ENCODE measurements at places on chromosomes 3 and 15.

DNA sequence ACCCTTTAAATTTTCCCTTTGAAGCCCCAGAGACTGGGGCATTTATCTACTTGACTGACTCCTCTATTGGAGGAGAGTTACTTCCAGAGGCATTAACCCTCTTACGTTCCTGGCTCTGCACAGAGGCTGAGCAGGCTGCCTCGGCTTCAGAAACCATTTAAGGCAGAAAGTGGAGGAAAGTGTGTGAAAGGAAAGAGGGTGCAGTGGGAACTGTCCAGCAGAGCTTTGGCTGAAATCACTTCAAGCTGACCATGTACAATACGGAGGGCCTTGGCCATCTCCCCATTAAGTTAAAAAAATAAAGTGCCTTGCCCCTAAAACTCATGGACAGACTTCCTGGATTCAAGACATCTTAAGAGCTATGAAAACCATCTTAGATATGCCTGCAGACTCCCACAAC lies 238.7 kb downstream of the SV2B start:
- H3K4me3 ChIP-seq, result no peak overlapping the region
- no peaks in the 10 kb centered on the region for H3K4me1 ChIP-seq
- no peak overlapping the region for H3K27ac ChIP-seq
- H3K27me3 ChIP-seq, result peaks cover 14% of the 10 kb centered on the region
- no peak for DNase-seq
- H3K36me3 ChIP-seq, result no peaks in the 10 kb centered on the region

DNA sequence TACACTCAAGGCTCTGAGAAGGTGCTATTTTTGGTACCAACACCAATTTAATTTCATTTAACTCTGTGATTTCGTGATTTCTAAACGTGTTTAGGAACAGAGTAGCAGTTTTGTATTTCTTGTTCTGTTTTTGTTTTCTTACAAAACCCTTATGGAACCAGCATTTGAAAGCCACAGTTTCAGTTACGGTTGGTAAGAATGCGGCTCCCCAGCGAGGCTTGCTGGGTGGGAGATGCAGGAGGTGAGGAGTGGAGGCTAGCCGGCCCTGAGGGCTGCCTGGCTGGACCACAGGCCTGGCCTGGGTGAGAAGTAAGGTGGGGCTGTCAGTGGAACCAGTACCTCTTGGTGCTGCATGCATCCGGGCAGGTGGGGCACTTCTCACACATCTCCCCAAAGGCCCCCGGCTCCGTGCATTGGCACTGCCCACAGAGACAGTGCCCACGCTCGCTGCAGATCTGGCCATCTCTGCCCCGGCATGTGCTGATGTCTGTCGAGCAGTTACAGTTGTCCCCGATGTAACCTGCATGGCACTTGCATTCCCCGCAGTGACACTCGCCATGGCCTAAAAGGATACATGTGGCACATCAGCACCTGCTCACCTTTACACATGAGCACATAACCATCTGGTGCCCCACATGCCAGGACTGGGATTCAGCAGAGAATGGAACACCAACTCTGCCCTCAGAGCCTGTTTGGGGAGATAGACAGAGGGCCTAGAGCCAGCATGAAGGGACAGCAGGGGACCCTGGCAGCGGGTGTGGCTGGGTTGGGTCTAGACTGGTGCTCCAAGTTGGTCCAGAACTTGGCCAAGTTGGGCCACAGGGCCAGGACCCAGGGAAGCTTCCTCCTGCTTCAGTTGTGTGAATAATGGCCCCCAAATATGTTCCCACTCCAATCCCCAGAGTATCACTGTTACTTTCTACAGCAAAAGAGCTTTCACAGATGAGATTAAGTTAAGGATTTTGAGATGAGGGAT lies 43.4 kb downstream of the UMPS start:
- peaks cover 36% of the 10 kb centered on the region for H3K4me1 ChIP-seq
- no peaks in the 10 kb centered on the region for H3K27me3 ChIP-seq
- no peak for DNase-seq
- H3K27ac ChIP-seq, result peak overlapping the region; percentile 66
- no peak overlapping the region for H3K4me3 ChIP-seq

- H3K4me3 ChIP-seq, result no peak overlapping the region
- no peaks in the 10 kb centered on the region for H3K4me1 ChIP-seq
- no peak for DNase-seq
- H3K36me3 ChIP-seq, result no peaks in the 10 kb centered on the region
Measured at GRCh38 chr3:126052196-126053058, 31.5 kb downstream of the SLC41A3 start.

DNA sequence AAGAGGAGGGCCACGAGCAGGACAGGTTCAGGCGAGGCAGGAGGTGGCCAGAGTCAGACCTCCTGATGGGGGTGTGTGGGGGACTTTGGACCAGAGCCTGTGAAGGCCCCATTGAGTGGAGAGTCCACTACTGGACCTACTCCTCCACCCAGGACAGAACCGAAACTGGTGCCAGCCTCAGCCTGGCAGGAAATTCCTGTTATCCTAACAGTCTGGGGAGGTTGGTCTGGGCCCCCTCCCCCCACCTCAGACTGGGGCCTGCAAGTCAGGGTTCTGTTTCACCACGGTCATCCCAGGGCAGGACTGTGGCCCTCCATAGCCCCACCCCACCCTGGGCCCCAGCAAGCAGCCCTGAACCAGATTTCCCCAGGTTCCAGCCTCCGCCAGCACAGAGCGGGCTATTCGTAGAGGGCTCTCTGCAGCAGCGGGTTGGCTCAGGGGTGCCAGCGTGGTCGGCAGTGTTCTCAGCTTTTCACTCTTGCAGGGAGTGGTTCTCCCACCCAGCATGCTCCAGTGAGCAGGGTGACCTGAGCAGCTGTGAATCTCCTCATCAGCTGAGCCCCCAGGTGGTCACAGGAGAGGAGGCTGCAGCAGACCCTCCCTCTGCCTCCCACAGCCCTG lies 217.3 kb downstream of the TBC1D2B start:
- peaks cover 19% of the 10 kb centered on the region for H3K27me3 ChIP-seq
- no peaks in the 10 kb centered on the region for H3K36me3 ChIP-seq
- no peak overlapping the region for H3K27ac ChIP-seq
- H3K4me1 ChIP-seq, result peaks cover 18% of the 10 kb centered on the region

- H3K27ac ChIP-seq, result peak within 1 kb of the TSS; percentile 71
- H3K27me3 ChIP-seq, result peaks cover 3% of the 10 kb centered on the region
- H3K4me1 ChIP-seq, result peaks cover 4% of the 10 kb centered on the region
- H3K4me3 ChIP-seq, result peak within 1 kb of the TSS; percentile 93
- DNase-seq, result peak; percentile 90
Measured at GRCh38 chr3:185498503-185499396, at the start of gene TMEM41A. TMEM41A (minus strand) TSS chr3:185499035; CDS start chr3:185498961, 74 bp downstream.

- peaks cover 4% of the 10 kb centered on the region for H3K4me1 ChIP-seq
- H3K4me3 ChIP-seq, result no peak overlapping the region
- H3K27me3 ChIP-seq, result no peaks in the 10 kb centered on the region
- no peaks in the 10 kb centered on the region for H3K36me3 ChIP-seq
Measured at GRCh38 chr3:134860141-134860540, 65.1 kb downstream of the EPHB1 start.

DNA sequence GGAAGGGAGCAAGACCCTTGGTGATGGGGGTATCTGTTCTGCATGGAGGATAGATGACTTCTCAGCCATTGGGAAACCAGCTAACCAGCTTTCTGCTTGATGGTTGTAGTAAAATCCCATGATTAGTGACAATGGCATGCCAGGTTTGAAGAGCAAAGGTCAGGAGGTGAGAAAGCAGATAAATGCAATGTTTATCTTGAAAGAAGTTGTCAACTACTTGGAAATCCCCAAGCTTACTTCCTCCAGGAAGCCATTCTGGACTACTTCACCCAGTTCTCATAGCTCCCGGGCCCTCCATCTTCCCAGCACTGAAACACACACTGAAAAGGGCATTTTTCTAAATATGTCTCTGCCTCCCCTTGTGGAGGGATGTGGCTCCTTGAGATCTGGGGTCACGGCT lies 51.3 kb downstream of the SMAD3 start:
- no peak overlapping the region for H3K27ac ChIP-seq
- H3K36me3 ChIP-seq, result peaks cover 3% of the 10 kb centered on the region
- H3K27me3 ChIP-seq, result no peaks in the 10 kb centered on the region
- DNase-seq, result peak; percentile 67
- no peak overlapping the region for H3K4me3 ChIP-seq
- peaks cover 17% of the 10 kb centered on the region for H3K4me1 ChIP-seq

DNA sequence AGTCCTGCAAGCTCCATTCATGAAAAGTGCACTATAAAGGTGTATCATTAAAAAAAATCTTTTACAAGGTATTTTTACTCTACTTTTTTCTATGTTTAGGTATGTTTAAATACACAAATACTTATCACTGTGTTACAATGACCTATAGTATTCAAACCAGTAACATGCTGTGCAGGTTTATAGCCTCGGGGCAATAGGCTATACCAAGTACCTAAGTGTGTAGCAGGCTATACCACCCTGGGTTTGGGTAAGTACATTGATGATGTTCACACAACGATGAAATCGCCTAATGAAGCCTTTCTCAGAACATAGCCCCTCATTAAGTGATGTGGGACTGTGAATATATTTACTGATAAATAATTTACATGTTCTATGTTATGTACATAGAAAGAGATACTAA lies 104.6 kb downstream of the ATP1B3 start:
- peaks cover 6% of the 10 kb centered on the region for H3K36me3 ChIP-seq
- H3K27ac ChIP-seq, result no peak overlapping the region
- no peaks in the 10 kb centered on the region for H3K27me3 ChIP-seq
- no peak for DNase-seq

DNA sequence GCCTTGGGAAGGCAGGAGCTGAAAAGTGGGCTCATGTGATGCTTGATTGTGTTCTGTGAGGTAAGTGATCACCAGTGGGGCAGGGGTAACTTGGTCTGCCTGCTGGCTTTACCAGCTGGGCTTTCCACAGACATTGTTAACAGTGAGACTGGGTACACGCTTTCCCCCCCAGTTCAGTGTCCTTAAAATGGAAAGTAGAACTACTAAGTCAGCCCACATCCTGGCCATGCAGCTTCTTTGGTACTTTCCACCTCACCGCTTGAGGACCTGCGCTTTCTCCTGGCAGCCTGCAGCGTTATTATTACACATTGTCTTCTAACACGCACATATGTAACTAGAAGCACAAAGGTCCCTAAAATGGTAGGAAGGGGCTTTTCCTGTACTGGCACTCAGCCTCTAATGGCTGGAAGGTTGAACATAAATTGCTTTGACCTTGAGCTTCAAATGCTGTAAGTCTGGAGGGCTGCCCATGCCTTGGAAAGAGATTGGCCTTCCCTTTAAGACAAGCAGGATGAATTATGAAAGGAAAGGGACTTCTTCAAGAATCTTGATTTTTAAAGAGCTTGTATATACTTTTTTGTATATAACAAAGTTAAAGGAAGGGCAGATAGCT lies 216.1 kb upstream of the ROPN1 start:
- H3K36me3 ChIP-seq, result no peaks in the 10 kb centered on the region
- H3K4me1 ChIP-seq, result no peaks in the 10 kb centered on the region
- H3K27ac ChIP-seq, result no peak overlapping the region
- no peak overlapping the region for H3K4me3 ChIP-seq
- no peak for DNase-seq
- H3K27me3 ChIP-seq, result peaks cover 8% of the 10 kb centered on the region

GRCh38 chr15:75455982-75456531 lies 4.6 kb upstream of the SIN3A start:
- DNase-seq, result peak; percentile 65
- H3K4me3 ChIP-seq, result peak overlapping the region; percentile 79
- peaks cover 4% of the 10 kb centered on the region for H3K36me3 ChIP-seq
- peak overlapping the region; percentile 96 for H3K27ac ChIP-seq
- H3K4me1 ChIP-seq, result peaks cover 6% of the 10 kb centered on the region
- no peaks in the 10 kb centered on the region for H3K27me3 ChIP-seq

- no peaks in the 10 kb centered on the region for H3K36me3 ChIP-seq
- no peak for DNase-seq
- no peak overlapping the region for H3K27ac ChIP-seq
- H3K4me1 ChIP-seq, result no peaks in the 10 kb centered on the region
- H3K27me3 ChIP-seq, result no peaks in the 10 kb centered on the region
- H3K4me3 ChIP-seq, result no peak overlapping the region
Measured at GRCh38 chr15:95192923-95193322, 961.6 kb downstream of the MCTP2 start.

DNA sequence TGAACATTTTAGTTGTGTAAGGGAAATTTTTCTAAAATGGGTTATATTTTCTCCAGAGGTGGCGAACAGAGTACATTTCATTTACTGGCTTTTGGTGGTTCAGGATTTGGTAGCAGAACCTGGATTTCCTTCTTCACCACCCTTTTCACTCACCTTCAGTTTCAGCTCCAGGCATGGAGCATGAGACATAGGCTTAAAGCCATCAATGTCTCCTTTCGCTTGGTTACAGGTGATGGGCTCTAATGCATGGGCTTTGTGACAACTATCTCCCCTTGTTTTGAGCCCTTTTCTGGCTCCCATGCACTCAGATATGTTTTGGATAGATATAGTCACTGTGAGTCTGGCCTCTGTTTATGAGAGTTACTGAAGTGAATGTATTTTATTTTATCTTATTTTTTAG lies 96.6 kb upstream of the ANKRD28 start:
- H3K4me1 ChIP-seq, result peaks cover 9% of the 10 kb centered on the region
- no peak overlapping the region for H3K4me3 ChIP-seq
- H3K27me3 ChIP-seq, result no peaks in the 10 kb centered on the region
- no peak overlapping the region for H3K27ac ChIP-seq
- no peaks in the 10 kb centered on the region for H3K36me3 ChIP-seq

- H3K27ac ChIP-seq, result no peak overlapping the region
- peaks cover 23% of the 10 kb centered on the region for H3K27me3 ChIP-seq
- H3K4me3 ChIP-seq, result no peak overlapping the region
- DNase-seq, result no peak
Measured at GRCh38 chr15:81107889-81108288, 26.2 kb upstream of the CFAP161 start.

- peaks cover 10% of the 10 kb centered on the region for H3K36me3 ChIP-seq
- DNase-seq, result no peak
- no peaks in the 10 kb centered on the region for H3K27me3 ChIP-seq
- no peak overlapping the region for H3K27ac ChIP-seq
- H3K4me1 ChIP-seq, result peaks cover 10% of the 10 kb centered on the region
Measured at GRCh38 chr3:49476563-49476962, 6.5 kb downstream of the DAG1 start.
